Natural killer cell (primary cell): ENCODE measurements at places on chromosomes 1 and 21. TPM values are rescaled to one million over a fixed set of nuclear protein-coding genes. Genes with fewer than 3 reads are reported as not detected.

- H3K4me1 ChIP-seq: peaks cover 10% of the 10 kb centered on the region
- H3K36me3 ChIP-seq: no peaks in the 10 kb centered on the region
- H3K27ac ChIP-seq: no peak overlapping the region
Measured at GRCh38 chr1:234208791-234209190, 164.5 kb upstream of the COA6 start.

GRCh38 chr1:71087060-71087459, 6.2 kb upstream of the ZRANB2 start:
- no peak overlapping the region for H3K27ac ChIP-seq
- DNase-seq: no peak
- no peaks in the 10 kb centered on the region for H3K36me3 ChIP-seq
- no peaks in the 10 kb centered on the region for H3K4me1 ChIP-seq
- H3K27me3 ChIP-seq: no peaks in the 10 kb centered on the region

DNA sequence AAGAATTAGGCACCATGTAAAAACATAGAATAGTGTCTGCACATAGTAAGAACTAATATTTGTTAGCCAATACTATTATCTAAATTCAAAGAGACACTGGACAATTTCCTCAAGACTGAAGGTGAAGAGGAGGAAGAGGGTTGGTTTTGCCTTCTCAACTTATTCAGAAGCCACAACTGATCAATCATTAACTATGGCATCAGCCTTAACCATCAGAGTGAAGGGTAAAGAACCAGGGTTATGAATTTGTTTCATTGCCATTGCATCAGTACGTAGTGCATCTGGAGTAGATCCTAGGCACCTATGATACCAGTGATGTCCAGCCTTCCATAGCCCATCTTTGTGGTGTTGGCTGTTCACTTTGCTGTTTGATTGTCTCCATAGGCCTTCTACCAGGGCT, 421.7 kb upstream of the DEPDC1 start:
- no peaks in the 10 kb centered on the region for H3K36me3 ChIP-seq
- no peak overlapping the region for H3K27ac ChIP-seq
- H3K4me1 ChIP-seq: no peaks in the 10 kb centered on the region
- no peak overlapping the region for H3K4me3 ChIP-seq
- DNase-seq: no peak
- H3K27me3 ChIP-seq: no peaks in the 10 kb centered on the region

ARHGAP30 gene
- total RNA-seq: 246 TPM

NBPF6 gene
- total RNA-seq: not detected

GRCh38 chr1:56385314-56385713, 194.0 kb downstream of the PLPP3 start:
- no peak overlapping the region for H3K27ac ChIP-seq
- no peak for DNase-seq
- no peaks in the 10 kb centered on the region for H3K36me3 ChIP-seq
- H3K4me3 ChIP-seq: no peak overlapping the region
- H3K27me3 ChIP-seq: no peaks in the 10 kb centered on the region
- H3K4me1 ChIP-seq: no peaks in the 10 kb centered on the region
